ENCODE measurements at places on chromosomes 4 and X.
A peak's percentile ranks its signal among the peaks of the same experiment; 100 is the strongest.

DNA sequence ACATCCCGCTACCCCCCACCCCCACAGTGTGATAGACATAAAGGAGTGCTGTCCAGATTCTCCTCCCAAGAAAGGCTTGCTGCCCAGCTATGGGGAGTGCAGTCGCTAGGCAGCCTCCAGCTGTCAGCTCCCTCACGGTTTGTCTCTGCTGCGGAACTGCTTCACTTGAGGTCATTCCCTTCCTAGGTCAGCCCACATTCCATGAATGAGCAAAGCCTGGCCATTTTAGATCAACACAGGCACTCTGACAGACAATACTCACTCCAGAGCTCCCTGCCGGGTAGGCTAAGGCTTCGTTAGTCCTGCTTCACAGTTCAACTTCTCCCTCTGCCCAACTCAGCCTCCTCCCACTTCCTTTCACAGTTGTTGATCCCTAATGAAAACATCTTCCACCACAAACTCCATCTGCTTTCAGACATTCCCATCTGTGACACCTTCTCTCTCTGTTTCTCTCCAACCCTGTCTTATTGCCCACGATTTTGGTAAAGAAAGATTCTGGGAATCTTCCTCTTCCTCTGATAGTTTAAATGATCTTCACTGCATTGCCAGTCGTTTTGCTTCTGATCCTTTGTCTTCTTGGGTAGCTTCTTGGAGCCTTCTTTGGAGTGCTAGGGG lies 318.9 kb upstream of the F9 start:
- DNase-seq, result no peak

GRCh38 chr4:138671606-138672084 lies 343.9 kb upstream of the NOCT start:
- no peak for DNase-seq

GRCh38 chr4:7333024-7333780 lies 101.5 kb downstream of the PSAPL1 start:
- DNase-seq, result no peak

DNA sequence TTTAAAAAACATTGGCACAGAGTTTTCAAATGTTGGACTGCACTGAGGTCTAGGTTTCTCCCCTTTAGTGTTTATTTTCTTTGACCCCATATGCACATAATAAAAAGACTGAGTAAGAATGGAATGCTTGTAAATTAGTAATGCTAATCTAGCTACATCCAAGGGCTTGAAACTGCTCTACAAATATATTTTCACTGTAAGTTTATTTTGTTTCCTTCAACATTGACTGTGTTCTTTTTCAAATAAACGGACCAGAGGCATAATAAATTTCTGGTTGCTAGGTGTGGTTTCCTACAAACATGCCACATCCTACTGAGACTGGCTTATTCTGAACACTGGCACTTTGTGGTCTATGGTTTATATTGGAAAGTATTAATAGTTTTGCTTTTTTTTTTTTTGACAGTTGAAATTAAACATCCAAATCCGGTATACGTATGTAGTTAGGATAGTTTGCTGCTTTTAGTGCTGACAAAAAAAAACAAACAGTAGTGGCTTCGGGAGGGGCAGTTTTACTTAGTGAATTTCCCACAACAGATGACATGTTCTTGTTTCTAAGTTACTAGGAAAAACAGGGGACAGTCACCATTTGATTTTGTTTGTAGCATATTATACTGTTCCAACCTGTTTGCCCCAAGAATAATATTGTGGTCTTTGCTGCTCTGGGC lies 13.2 kb downstream of the CA5B start:
- no peak for DNase-seq

DNA sequence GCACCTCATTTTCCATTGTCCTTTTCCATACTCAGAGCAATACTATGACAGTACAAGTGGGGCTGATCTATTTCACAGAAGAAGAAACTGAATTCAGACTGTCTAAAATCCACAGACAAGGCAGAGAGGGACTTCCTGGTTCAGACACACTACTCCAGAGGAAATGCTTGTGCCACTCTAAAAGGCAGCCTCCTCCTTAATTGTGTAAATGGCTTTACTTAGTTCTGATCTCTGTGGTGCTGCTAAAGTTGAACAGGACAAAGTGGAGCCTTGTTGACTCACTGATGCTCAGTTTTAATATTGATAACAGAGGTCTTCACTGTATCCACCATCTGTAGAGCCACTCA lies 122.4 kb downstream of the KIT start:
- peak; percentile 25 for DNase-seq

DNA sequence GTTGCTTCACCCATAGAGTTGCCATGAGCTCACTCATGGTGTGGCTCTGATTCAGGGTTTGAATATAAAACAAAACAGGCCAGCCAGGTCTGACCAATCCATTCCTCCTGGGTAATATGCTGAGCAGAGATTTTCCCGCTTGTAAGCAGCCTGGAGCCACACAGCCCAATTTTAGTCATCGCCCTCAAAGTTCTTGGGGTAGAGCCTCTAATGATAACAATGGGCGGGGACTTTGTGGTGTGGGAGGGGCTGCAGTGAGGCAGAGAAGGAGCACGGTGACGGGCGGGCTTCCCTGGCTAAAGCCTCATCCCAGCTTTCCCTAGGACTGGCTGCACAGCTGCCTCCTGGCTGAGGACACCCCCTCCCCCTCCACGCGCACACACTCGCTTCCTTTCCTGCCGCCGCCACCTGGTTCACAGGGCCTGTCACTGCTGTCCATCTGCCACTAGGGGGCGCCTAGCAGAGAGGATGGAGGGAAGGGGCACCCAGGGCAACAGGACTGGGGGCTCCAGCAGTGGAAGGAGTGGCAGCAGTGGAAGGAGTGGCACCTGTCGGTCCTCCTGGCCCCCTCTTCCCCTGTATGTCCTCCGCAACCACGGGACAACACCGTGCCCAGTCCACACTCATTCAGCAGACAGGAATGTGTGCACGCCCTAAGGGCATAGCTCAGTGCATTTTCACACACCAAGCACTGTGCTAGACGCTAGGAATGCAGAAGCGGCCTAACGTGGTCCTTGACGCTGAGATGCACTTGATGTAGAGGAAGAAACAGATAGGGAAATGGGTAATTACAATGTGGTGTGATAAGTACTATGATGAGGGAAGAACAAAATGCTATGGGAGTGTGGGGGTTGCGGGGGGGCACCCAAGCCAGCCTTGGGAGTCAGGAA lies 26.8 kb downstream of the PRPS1 start:
- no peak for DNase-seq

GRCh38 chr4:97153042-97153441 lies 990.2 kb downstream of the STPG2 start:
- DNase-seq, result no peak

DNA sequence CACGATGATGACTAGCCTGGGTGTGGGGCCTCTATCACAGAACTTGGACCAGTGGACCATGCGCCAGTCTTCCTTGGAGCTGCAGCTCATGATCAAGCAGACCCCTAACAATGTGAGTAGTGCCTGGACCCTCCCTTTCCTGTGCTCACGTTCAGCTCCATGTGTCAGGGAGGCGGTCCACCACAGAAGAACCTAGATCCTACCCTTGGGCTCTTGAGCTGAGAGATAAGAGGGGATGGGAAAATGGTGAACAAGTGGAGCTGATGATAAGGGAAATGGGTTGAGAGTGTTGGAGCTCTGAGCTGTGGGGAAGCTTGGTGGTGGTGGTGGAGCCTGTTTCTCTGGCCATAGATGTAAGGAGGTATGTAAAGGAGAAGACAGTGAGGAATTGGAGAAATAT lies 13.1 kb downstream of the MED12 start:
- DNase-seq, result no peak

DNA sequence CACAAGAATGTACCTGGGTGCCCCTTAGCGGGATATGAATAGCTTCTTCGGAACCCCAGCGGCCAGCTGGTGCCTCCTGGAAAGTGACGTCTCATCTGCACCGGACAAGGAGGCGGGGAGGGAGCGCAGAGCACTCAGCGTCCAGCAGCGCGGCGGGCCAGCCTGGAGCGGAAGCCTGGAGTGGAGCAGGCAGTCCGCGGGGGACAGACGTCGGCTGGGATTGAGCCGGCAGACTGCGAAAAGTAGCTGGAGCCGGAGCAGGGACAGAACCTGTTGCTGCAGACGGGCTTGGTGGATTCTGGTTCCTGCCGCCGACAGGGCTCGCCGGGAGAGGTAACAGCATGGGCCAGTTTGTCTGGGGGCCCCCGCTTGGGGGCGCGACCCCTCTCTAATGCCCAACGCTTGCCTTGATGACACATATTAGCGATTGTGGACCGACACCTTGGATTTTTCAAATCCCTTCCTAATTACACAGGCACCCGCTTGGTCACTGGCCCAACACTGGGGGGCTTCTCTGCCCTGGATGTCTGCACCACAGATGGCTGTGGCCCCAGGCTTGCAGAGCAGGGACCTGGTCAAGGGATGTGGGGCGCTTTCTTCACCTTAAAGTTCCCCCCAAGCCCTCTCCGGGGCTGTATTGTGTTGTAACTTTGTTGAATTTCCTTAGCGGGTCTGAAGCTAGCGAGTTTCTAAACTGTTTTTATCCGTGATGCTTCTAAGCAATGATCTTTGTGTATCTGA lies at the start of gene NPFFR2:
NPFFR2 (plus strand) TSS at position 133 of the 741 bp plus-strand sequence. CDS start 96,592 bp downstream, outside the sequence.
- DNase-seq, result no peak

GRCh38 chr4:74159143-74159709 lies 1.3 kb downstream of the MTHFD2L start:
- DNase-seq, result peak; percentile 24

- no peak for DNase-seq
Measured at GRCh38 chr4:169407217-169407845, 136.6 kb upstream of the SH3RF1 start.

GRCh38 chr4:9602389-9602914 lies 158.2 kb downstream of the DEFB131A start:
- no peak for DNase-seq

- DNase-seq, result no peak
Measured at GRCh38 chr4:7516096-7516772, 81.5 kb upstream of the PSAPL1 start.

- no peak for DNase-seq
Measured at GRCh38 chrX:69503782-69504625, at the start of gene NALF2. NALF2 (plus strand) TSS chrX:69504326; CDS start chrX:69505283, 957 bp downstream.

- DNase-seq, result peak; percentile 50
Measured at GRCh38 chrX:123878252-123878721, 18.4 kb downstream of the XIAP start.

- DNase-seq, result no peak
Measured at GRCh38 chr4:165610679-165611437, 232.1 kb downstream of the CPE start.

GRCh38 chr4:35511851-35512250 lies 732.5 kb downstream of the ARAP2 start:
- no peak for DNase-seq

DNA sequence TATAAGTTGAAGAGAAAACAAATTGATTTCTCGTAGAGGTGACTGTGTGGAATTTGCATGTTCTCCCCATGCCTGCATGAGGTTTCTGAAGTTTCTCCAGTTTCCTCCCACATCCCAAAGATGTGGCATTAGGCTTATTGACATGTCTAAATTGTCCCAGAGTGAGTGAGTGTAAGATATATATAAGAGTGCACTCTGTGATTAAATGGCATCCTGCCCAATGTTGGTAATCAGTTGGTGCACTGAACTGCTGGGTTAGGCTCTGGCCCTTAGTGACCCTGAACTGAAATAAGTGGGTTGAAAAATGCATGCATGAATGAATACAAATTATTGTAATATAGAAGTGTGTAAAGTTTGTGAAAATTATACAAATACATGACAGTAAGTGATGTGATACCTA lies 1106.5 kb downstream of the TECRL start:
- no peak for DNase-seq

DNA sequence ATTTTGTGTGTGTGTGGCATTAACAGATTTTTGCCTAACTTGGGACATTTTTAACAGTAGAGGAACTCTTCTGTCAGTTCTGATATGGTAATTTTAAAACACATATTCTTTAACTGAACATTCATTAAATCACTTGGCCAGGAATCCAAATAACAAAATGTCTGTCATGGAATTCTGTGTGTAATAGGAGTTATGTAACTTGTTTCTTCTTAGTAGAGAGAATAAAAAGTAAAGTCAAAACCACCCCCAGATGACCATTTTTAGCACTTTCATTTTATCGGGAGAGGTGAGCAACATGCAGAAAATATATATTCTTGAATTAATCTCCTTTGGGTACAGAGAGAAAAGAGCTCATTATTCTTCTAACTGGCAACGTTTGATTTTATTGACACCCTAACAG lies 1740.3 kb downstream of the STIM2 start:
- DNase-seq, result no peak

DNA sequence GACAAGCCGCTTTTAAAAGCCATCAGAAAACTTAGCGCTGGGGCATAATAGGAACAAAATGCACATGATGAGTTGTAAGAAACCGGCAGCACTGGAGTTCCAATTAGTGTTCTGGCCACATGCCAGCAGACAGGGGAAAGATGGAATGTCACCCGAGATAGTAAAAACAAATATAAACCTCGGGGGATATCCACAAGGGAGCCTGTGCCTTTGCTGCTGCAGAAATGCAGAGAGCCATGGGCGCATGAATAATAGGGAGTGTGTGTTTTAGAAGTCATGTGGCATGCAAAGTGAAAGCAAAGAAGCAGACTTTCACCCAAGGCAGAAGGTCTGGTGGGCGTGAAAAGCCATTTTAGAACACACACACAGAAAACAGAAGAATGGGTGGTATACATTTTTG lies 19.1 kb downstream of the GPRASP3 start:
- DNase-seq, result no peak

DNA sequence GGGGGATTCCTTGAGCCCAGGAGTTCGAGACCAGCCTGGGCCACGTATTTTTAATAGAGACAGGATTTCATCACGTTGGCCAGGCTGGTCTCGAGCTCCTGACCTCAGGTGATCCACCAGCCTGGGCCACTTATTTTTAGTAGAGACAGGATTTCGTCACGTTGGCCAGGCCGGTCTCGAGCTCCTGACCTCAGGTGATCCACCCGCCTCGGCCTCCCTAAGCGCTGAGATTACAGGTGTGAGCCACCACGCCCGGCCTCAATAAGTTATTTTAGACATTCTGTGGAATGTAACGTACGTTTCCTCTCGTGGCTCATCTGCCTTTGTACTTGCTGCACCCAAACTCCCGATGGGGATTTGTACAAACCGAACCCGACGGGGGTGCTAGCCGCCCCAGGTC lies 8.8 kb downstream of the ASMT start:
- DNase-seq, result no peak

Data from inflammatory macrophage (primary cell).